Activated T-helper 2 cell treated with anti-CD3 and anti-CD28 coated beads, Interferon-gamma antibody, Interleukin-2, Interleukin-4, amounts not matched to agents 10 μg/mL and 5 μg/mL and 100 μg/mL, durations not matched to agents 14 hours and 24 hours and 36 hours (primary cell): ENCODE measurements at places on chromosomes 16 and 17. TPM values are rescaled to one million over a fixed set of nuclear protein-coding genes. Genes with fewer than 3 reads are reported as not detected.

DNA sequence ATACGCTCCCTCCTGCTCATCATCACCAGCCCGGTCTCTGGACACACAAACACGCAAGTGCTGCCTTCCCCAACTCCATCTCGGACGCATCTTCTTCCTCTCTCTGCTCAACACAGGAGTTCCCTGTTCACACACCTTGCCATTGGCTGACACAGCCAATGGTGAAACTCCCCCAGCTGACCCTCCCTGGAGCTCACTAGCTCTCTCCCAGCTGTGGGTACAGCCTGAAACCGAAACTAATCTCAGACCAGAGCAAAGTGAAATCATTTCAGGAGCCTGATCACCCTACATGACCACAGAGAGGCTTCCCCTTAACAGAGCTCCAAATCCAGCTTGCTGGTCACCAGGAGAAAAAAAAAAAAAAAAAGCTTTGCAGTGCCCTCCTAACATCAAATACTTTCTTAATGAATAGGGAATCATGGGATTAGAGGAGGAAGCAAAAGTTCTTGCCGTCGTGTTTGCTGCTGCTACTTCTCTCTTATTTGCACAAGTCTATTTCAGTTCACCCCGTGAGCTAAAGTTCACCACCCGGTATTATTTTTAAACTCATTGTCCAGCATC is 8.3 kb downstream of the CUEDC1 start:
- DNase-seq = peak; percentile 39

DNA sequence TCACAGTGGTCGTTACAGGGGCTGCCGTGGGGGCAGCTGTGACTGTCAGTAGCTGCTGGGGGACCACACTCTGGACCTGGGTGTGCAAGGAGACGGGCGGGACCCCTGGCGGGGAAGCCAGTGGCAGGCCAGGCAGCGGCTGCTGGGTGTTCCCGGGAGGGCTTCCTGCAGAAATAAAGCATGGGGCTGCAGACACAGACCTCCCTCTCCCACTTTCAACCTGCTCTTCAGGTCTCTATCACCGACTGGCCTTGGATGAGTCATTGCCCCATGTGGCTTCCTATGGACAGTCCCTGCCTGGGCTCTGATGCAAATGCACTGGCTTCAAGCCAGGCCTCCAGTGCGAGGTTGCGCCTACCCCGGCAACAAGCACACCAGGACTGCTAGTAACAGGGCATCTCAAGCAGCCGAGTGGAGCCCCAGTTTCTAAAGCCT is 17.2 kb downstream of the SREBF1 start:
- no peak for DNase-seq

The CA5A gene
- not detected in 2 replicates for total RNA-seq

DNA sequence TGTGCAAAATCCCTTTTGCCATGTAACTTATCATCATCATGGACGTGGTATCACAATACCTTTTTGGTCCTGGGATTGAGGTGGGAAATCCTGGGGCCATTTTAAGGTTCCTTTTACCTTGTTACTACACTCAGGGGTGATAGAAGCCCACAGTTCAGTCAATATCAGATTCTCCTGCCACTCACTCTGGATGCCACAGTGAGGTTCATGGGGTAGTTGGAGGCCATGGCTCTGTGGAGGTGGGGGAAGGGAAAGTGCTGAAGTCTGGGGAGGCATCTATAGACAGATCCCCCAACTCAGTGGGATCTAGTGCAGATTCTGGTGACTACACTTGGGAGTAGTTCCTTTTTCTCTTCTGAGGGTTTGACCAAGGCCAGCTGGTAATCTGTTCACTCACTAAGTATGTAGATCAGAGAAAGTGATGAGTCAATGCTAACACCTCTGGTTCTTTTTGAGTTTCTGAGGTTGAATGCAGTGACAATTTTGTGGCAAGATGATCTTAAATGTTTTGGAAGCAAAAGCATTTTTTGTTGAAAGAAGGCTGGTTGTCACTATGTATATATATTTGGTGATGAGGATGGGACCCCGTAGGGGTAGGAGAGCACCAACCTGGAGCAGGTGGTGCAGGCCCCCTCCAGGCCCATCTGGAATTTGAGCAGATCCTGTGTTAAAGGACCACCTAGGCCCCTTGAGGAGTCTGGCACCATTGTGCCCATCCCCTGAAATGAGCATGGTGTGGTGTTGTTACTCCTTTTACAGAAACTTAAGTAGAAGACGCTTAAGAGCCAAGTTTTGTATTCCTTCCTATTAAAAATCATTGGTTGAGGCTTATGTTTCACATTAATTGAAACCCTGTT is 18.8 kb upstream of the IRF8 start:
- DNase-seq = no peak

DNA sequence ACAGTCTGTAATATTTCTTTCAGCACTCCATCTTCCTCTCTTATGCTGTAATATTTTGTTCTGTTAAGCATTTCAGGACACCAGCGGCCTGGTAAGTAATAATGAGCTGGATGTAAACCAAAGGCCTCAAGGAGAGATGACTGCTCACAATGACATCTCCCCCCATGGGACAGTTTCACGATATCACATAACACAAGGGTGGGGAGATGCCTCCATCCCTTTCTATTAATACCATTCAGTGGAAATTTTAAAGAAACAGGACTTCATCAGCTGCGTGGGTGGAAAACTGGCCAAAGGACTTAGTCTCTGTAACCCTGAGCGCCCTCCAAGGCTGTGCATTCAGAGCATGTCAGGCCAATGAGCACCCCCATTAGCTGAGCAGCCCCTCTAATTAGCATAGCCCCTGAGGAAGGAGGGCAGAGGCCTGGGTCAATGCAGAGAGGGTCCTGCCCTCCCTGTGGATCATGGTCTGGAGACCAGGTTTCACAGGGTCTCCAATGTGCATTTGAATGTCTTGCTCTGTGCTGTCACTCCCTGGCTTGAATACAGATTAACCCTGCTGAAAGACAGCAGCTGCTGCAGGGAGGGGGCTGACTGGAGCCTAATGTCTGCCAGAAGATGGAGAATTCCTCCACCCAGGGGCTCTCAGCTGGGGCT is 156.4 kb downstream of the HS3ST2 start:
- no peak for DNase-seq

The DNAH9 gene
- not detected in 2 replicates for total RNA-seq

- DNase-seq = no peak
These were observed 36.5 kb downstream of the NCOR1 start for GRCh38 chr17:16178836-16179235.

DNA sequence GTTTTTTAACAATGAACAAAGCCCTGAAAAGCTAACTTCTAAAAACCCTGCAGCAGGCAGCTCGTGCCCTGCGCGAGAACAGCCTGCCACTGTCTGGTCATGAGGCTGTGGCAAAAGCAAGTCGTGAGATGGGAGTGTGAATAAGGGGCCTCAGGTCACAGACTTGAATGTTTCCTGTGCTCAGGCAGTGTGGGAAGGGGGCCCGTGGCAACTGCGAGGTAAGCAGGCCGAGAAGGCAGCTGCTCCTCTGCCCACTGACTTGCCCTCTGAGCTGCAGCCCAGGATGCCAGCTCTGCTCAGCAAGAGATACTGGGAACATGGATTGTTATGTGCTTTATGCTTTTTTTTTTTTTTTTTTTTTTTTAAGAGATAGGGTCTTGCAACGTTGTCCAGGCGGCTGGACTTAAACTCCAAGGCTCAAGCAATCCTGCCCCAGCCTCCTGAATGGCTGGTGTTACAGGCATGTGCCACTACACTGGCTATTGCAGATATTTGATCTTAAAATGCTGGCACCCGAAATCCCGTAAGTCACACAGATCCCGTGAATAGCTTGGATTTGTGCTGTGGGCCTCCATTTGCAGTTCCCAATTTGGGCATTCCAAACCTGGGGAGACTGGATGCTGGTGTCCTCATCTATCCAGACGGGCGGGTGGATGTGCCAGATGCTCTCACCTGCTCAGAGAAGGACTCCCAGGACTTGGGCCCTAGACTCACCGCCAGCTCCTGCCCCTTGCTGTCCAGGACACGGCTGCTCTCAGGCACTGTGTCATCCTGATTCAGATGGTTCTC is 44.0 kb downstream of the UBN1 start:
- no peak for DNase-seq

The ZNF785 gene
- total RNA-seq = 18.9 and 22.2 TPM in 2 replicates

GRCh38 chr16:83955218-83956130 is 2.4 kb downstream of the OSGIN1 start:
- DNase-seq = no peak

- DNase-seq = no peak
These were observed 74.2 kb downstream of the CRISPLD2 start for GRCh38 chr16:84893849-84894599.

The GUCY2D gene
- total RNA-seq = not detected in 2 replicates

DNA sequence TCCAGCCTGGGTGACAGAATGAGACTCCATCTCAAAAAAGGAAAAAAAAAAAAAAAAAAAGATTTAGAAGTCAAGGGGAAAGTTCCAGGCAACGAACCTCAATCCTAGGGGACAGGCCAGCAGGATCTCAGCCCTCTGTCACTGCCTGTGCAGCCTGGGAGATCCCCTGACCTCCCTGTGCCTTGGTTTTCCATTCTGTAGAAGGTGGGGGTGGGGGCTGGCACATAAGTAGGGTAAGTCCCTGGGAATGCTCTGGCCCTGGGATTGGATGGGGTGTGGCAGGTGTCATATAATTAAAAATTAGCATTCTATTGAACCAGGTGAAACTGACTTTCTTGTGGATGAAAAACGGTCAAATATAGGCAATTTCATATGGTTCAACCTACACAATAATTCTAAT is 90.5 kb downstream of the C16orf78 start:
- no peak for DNase-seq

The C1QTNF8 gene
- not detected in 2 replicates for total RNA-seq

The TMEM235 gene
- total RNA-seq = not detected in 2 replicates

GRCh38 chr17:35345445-35345925 is 27.9 kb downstream of the SLFN11 start:
- no peak for DNase-seq

The CTRB2 gene
- total RNA-seq = not detected in 2 replicates

- no peak for DNase-seq
These were observed 82.8 kb upstream of the GSE1 start for GRCh38 chr16:85530370-85530739.

DNA sequence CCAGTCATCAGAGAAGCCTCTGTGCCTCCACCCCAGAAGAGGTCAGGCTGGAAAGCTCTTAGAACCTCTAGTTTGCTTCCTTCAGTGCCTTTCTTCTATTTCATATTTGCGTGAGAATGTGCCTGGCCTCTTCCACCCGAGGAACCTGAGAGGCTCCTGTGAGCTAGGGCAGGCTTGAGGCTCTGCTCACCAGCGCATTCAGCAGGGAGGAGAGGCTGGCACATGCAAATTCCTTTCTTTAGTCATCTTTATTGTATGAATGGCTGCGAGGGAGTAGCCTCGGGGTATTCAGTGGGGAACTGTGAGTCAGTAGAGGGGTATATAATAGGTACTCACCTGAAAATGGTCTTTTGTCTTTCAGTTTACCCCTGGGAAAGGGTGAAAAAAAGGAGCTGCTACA is 268.3 kb downstream of the ABCC12 start:
- no peak for DNase-seq

- DNase-seq = peak; percentile 37
These were observed 252.1 kb downstream of the PHKB start for GRCh38 chr16:47713225-47713595.

The ABAT gene
- 22.5 and 24.2 TPM in 2 replicates for total RNA-seq

GRCh38 chr16:23283571-23283970 is 18.5 kb upstream of the SCNN1B start:
- DNase-seq = no peak
